ENCODE measurements at places on chromosomes 1 and 21.

DNA sequence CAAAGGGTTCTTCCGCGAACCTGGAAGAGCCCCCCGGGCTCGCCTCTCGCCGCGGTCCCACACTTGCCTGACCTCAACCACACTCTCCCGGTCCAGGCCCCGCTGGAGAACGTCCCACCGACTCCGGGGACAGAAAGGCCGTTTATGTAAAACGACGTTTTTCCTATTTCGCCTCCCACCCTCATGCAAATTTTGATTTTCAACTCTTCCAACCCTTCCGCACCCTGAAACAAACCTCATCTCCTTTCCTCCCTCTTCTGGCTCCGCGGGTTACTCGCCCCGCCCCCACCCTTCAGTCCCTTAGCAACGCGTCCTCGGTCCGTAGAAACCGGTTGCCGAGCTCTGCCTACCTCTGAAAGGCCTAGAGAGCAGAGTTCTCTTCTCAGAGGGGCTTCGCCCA is at the start of gene C1orf141:
C1orf141 (minus strand) TSS at position 276 of the 400 bp plus-strand sequence. CDS start 7,730 bp downstream, outside the sequence.
- no peak for DNase-seq

DNA sequence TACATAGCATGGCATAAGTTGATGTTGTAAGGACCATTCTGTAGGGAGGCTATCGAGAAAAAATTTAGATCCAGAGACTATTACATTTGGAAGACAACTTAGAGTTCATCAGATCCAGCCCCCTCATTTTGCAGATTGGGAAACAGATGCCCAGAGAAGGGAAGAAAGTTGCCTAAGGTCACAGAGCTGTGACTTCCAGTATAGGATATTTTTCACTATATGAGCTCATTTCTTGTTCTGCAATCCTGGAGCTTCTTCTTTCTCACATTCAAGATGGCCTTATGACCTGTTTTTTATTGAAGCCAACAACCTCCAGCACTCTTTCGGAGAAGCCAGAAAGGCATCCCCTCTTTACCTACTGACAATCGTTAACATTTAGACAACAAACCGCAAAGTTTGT is 421.8 kb upstream of the PLXNA2 start:
- DNase-seq = no peak

GRCh38 chr1:206723805-206724472 is 39.2 kb downstream of the MAPKAPK2 start:
- no peak for DNase-seq

GRCh38 chr1:172936088-172936645 is 114.6 kb downstream of the TNFSF18 start:
- no peak for DNase-seq

GRCh38 chr1:184051138-184051484 is 419 bp upstream of the TSEN15 start:
- no peak for DNase-seq

DNA sequence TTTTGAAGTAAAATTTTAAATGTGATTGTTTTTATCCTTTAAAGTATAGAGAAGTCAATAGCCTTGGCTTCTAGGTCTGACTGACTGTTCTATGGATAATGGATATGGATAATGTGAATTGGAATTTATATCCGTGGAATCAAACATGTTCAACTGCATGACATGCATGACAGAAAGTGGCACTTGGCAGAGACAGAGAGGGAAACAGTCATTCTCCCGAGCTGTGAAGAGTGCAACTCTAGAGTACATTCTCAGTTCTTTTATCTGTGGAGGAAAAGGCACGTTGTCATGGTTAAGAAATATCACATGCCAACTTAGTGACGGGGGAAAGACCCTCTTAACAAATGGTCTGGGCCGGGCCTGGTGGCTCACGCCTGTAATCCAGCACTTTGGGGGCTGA is 67.0 kb downstream of the KIF26B start:
- DNase-seq = no peak

DNA sequence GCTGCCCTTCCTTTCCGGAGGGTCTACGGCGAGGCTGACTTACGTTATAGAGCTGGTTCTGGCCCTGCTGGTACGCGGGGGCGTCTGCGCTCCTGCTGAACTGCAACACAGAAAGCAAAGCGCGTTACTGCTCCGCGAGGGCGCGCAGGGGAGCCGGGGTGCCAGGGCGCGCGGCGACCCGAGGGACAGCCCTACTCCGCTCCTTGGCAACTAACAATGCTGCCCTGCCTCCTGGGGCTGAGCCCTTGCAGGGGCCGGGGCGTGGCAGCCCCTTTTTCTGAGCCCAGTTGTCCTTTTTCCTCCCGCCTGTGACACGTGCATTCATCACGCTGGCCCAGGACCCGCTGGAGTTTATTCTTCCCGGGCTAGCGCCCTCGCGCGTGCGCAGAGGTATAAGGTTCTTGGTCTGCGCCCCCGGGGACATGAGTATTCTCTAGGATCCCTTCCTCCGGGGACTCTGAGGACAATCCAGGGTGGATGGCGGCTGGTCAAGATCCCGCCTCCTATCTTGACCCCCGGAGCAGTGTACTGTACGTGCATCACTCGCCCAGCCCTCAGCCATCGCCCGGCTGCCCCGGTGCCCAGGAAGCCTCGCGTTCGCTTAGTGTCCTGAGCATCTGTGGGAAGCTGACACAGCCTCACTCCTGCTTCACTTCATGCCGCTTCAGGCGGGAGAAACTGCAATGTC is 78.9 kb downstream of the CD247 start:
- DNase-seq = peak; percentile 90

GRCh38 chr1:19465650-19466049 is 19.7 kb downstream of the CAPZB start:
- DNase-seq = no peak

DNA sequence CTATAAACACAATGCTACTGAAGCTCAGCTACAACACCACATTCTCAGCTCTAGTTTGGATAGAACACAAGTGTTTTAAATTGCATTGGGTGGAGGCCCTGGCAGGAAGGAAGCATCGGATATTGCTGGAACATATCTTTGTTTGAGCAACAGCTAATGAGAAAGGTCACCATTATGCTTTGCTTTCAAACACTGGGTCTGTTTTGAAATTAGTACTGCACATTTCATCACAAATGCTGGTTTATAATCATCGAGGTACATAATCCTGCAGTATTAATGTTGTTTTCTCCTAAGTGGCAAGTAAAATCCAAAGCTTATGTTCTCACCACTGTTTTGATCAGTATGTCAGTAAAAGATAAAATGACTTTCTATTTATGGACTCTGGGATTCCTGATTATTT is 61.5 kb upstream of the ARHGAP29 start:
- DNase-seq = no peak

DNA sequence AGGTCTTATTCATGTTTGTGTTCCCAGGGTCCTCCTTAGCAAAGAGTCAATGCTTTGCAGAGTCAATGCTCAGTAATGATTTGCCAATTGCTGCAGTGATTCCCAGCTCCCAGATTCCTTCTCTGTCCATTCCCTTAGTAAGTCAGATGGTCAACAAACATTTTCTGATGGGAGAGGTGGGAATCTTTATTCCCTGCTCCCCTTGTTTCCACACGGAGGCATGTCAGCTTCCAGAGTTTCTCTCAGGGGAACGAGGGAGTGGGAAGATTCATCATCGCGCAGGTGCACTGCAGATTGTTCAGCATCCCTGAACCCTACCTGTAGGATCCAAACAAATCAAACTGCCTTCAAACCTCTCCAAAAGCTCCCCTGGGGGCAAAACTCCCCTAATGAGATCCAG is 7.5 kb upstream of the AHDC1 start:
- DNase-seq = no peak

- no peak for DNase-seq
These were observed 28.7 kb downstream of the HYI start for GRCh38 chr1:43425045-43425444.

DNA sequence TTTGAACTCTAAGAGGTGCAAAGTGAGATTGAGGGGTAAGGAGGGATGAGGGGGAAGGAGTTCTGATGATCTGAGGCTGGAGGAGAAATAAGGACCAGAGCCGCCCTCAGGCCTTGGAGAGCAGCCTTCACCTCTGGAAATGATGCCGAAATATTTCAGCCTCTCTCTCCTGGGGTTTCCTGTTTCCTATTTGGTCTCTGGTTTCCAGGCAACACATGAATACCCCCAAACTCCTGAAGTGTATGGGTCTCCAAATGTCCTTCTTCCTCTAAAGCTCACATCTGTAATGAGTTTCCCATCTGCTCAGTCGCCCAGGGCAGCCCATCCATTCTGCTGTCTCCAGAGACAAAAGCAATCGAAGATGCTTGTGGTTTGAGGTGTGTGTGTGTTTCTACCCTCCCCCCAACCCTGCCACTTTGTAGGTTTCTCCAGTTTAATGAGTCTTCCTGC is 52.0 kb upstream of the FAM20B start:
- DNase-seq = no peak

GRCh38 chr1:154520333-154520732 is 18.1 kb upstream of the SHE start:
- no peak for DNase-seq

DNA sequence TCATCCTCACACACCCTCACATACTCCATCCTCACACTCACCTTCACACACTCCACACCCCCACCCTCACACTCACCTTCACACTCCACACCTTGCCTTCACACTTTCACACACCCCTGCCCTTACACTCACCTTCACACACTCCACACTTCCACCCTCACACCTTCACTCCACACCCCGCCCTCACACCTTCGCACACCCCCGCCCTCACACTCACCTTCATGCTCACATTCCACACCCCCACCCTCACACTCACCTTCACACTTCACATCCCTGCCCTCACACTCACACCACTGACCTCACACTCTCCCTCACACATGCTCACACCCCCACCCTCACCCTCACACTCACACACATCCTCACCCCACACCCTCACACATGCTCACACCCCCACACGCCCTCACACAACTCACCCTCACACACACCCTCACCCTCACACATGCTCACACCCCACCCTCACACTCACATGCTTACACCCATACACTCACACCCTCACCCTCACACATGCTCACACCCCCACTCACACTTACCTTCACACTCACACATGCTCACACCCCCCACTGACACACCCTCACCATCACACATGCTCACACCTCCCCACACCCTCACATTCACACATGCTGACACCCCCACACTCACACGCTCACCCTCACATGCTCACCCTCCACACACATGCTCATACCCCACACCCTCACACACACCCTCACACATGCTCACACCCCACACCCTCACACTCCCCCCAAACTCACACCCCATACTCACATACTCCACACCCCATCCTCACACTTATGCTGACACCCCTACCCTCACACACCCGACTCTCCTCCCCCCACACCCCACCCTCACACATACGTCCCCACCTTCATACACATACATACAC is 44.5 kb upstream of the EDN2 start:
- no peak for DNase-seq

DNA sequence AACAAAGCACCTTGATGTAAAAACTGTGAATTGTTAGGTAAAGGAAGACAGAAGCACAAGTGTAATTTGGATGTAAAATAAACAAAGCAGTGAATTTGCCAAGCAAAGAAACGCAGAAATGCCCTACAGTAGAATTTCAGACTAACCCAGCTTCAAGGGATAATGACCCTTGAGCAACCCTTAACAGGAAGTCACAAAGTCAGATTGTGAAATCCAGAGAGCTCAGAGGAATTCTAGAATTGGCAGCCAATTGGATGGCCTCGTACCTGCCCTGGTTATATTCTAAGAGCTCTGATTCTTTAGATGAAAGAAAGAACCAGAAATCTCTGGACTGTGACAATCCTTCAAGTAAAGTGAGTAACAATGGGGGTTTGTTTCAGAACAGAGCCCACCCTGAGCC is 152.7 kb upstream of the CHRM3 start:
- no peak for DNase-seq
